Stimulated activated CD8-positive, alpha-beta memory T cell treated with anti-CD3 and anti-CD28 coated beads, Interleukin-2, amount 100 ng/mL, for 1 hour (primary cell): ENCODE measurements at places on chromosomes 2 and 18.

DNA sequence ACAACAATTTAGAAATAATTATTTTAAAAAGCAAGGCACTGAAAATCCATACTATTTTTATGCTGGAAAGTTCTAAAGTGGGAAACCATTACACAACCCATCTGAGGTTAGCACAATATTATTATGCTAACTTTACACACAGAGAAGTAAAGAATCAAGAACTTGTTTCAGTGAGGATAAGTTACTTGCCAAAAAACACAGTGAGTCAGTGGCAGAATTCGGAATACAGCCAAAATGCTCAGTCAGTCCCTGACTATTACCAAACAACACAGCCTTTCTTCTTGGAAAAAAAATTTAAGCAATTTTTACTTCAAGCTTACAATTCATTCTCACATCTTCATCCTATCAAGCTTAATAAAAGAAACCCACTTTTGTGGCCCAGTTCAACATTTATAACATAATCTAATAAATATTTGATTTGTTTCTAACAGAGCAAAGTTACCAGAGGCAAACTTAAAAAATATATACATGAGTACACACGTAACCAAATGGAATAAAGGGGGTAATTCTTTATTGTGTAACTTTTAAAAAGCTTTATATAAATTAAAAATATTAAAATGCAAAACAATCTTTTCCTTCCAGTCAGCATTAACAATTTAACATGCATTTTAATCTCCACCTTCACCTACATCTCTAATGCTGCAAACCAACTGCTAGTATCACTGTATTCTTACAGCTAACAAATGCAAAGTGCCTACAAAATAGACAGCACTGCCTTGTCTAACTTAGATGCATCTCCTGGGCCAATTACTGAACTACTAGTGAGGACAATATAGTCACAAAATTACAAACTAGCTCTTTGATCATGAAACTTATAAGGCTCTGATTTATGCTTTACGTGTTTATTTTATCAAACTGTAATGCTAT, 55.2 kb downstream of the CCDC88A start:
- no peak for DNase-seq

- no peak for DNase-seq
Measured at GRCh38 chr2:150626934-150627411, 139.5 kb upstream of the RND3 start.

GRCh38 chr2:17608251-17608650, 67.8 kb downstream of the VSNL1 start:
- no peak for DNase-seq

DNA sequence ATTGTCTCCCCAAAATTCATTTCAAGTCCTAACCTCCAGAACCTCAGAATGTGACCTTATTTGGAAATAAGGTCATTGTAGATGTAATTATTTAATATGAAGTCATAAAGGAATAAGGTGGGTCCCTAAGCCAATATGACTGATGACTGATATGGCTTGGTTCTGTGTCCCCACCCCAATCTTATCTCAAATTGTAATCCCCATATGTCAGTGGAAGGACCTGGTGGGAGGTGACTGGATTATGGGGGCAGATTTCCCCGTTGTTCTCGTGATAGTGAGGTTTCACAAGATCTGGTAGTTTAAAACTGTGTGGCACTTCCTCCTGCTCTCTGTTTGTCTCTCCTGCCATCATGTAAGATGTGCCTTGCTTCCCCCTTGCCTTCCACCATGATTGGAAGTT, 43.0 kb upstream of the BCL11A start:
- DNase-seq: no peak

- DNase-seq: no peak
Measured at GRCh38 chr2:120641366-120641771, 94.3 kb upstream of the GLI2 start.

- no peak for DNase-seq
Measured at GRCh38 chr2:190443778-190444481, 35.8 kb downstream of the MFSD6 start.

DNA sequence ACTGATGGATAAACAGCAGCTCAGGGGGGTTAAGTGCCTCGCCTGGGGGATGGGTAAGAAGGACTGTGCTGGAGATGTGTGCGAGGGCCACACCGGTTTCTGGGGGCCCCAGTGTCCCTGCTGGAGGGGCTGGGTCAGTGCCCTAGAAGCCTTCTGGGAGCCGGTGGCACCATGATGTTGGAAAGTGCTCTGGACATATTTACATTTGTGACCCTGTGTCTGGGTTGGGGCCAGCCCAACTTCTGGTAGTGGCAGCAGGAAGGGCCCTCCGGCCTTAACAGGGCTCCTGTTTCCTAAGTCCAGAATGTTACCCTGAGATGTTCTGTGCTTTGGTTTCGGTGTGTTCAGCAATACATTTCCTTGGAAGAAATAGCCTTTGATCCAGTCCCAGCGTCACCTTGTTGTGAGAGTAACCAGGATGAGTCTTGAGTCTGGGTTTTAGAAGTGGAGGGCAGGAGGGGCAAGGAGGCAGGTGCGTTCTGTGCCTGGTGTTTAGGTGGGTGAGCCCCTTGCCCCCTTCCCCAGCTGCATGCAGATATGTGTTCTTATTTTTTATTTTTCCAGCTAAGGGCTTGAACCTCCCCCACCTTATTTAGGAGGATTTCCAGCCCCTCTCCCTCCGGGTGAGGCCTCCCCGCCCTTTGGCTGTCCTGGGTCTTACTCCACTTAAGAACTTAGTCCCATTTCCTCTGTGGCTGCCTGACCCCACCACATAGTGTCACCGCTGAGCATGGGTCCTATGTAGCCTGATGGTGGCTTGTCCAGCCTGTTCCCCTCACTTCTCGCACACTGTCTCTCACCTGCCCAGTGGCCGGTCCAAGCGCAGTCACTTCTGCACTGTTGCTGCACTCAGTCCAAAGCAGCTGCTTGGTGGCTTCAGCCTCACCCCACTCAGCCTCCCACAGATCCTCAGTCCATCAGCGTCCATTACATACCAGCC, 132.7 kb upstream of the HS6ST1 start:
- DNase-seq: no peak

- no peak for DNase-seq
Measured at GRCh38 chr2:122191331-122191730, 435.9 kb downstream of the TSN start.

GRCh38 chr2:20192781-20193180, 32.1 kb downstream of the SDC1 start:
- no peak for DNase-seq

DNA sequence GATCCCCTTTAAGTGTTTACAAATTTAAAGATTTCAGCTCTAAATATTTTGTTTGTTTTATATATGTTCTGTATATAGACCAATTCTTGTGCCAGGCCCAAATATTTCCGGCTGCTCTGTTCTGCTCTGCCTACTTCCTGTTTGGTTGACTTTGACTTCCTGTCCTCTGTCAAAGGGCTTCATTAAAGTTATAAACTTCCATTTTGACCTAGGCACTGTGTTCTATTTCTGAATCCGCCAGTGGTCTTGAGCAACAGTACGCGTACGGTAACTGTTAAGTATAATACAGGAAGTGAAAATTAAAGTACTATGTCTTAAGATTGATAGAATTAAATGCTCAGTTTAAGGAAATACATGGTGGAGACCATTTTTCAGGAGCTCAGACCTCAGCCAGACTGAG, 13.5 kb upstream of the REL start:
- no peak for DNase-seq

DNA sequence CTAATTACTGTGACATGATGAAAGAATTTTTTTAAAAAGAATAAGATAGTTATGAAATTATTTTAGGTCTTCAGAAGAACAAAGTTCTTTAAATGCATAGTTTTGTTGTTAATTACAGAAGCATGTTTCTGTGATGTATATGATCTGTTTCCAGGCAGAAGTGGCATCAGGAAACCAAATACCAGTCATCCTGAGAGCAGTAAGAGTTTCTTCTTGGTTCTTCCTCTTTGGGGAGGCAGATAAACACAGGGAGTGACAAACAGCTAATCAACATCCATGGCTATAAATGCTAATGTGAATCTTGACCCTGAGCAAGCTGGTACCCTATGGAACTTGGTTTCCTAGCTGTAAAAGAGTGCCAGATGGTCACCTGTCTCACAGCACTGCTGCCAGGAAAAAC, 29.2 kb downstream of the WIPF1 start:
- no peak for DNase-seq

GRCh38 chr2:226446406-226447001, 353.1 kb downstream of the IRS1 start:
- DNase-seq: no peak
